ENCODE measurements at places on chromosomes 11 and 22.

DNA sequence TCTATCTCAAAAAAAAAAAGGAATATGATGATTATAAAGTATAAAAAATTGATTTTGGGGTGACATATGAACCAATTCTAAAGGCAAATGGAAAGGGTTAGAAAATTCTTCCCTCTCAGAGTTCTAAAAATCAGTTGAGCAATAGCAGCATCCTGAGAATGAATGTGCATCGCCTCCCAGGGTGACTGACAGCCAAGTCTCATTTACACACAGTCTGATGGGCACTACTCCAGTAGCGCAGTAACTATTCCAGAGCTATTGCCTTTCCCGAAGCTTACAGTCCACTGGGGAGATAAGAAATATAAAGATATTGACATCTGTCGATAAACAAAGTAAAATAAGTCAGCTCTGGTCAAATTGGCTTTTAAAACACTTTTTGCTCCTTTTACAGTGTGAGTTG lies 32.3 kb upstream of the SORL1 start:
- no peak for DNase-seq

- no peak for DNase-seq
These were observed 46.6 kb downstream of the MTMR2 start for GRCh38 chr11:95877291-95877690.

- DNase-seq: no peak
These were observed at the start of gene FZD4 for GRCh38 chr11:86955361-86956120. FZD4 (minus strand) TSS chr11:86955395; CDS start chr11:86955085, 310 bp downstream.

DNA sequence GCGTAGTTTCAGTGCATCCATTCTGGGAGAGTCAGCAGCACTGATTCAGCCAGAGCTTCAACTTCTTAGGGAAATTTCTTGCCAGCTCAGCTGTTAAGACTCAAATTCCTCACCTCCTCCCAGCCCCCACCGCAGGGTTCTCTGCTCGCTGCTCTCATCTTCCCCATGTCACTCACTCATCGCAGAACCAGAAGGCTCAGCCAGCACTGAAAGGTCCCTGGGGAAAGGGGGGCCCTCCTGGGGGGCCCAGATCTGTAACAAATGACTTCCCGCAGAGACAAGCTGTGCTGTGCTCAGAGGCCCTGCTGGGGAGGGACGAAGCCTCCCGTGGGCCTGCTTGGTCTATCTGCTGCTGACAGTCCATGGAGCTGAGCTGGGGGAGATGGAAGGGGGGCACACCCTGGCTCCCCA lies 220.6 kb downstream of the NTM start:
- no peak for DNase-seq

DNA sequence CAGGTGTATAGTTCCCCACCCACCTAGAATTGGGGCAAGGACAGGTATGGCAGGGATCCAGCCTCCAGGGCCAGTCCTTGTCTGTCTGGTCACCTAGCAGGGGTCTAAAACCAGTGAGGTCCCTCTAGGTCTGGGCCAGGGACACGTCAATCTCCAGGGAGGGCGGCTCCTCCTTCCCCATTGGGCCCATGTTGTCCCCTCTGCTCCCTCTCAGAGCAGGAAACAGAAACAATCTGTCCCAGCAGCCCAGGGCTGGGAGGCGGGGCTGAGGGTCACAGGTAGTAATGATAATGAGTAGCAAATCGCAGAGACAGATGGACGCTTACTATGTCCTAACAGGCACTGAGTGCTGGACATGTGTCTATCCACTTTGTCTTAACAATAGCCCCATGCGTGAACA lies 22.8 kb upstream of the SYT7 start:
- no peak for DNase-seq

- DNase-seq: no peak
These were observed 31.6 kb upstream of the GAL start for GRCh38 chr11:68652683-68653156.

- DNase-seq: no peak
These were observed 33.1 kb downstream of the MTMR3 start for GRCh38 chr22:29916007-29916544.

- DNase-seq: no peak
These were observed 39.8 kb downstream of the MUC6 start for GRCh38 chr11:996681-997080.

DNA sequence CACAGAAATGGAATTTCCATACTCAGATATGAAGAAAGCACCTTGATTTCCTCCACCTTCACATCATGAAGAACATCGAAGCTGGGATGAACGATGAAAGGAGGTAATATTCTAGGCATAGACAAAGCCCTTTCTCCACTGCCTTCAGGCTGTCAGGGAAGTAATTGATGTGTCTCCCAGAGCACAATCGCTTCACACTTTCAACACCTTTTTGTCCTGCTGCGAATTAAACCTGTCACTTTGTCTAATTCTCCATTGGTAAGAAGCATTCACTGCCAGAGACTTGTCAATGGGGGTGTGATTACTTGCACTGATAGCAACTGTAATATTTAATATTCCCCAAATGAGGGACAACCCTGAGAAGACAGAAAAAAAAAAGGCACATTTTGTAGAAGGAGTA lies 260.1 kb downstream of the ETS1 start:
- DNase-seq: no peak

- no peak for DNase-seq
These were observed 172.4 kb upstream of the C11orf87 start for GRCh38 chr11:109249597-109249996.

- DNase-seq: no peak
These were observed 21.0 kb downstream of the P2RY2 start for GRCh38 chr11:73239111-73239521.

- DNase-seq: no peak
These were observed 238.1 kb upstream of the BLID start for GRCh38 chr11:122354025-122354697.

GRCh38 chr11:4983841-4984240 lies 10.8 kb upstream of the OR51L1 start:
- DNase-seq: no peak

GRCh38 chr11:131938351-131938751 lies 567.9 kb downstream of the NTM start:
- DNase-seq: no peak

- no peak for DNase-seq
These were observed 39.6 kb downstream of the BCR start for GRCh38 chr22:23219822-23220484.
